ENCODE measurements at places on chromosomes 6 and 20.

DNA sequence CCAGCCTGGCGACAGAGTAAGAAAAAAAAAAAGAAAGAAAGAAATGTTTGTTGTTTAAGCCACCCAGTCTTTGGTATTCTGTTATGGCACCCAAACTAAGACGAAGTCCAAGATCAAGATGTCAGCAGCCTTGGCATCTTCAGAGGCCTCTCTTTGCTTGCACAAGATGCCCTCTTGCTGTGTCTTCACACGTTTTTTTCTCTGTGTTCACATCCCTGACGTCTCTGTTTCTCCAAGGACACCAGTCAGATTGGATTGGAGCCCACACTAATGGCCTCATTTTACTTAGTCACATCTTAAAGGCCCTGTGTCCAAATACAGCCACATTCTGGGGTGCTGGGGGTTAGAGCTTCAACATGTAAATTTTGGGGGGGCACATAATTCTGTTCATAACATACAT lies 380.9 kb downstream of the GJA1 start:
- no peak for DNase-seq

DNA sequence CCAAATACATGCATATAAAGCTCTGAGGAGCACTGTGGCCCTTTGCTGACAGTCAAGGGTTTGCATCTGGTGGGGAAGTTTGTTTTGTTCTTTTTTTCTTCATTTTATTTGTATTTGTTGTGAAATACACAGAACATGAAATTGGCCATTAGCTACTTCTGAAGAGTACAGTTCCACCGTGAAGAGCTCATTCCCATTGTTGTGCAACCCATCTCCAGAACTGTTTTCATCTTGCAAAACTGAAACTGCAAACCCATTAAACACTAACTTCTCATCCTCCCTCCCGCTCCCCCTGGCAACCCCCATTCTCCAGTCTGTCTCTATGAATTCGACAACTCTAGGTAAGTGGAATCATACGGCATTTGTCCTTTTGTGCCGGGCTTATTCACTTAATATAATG lies 231.3 kb downstream of the TFAP2C start:
- no peak for DNase-seq

GRCh38 chr6:132490024-132490423 lies 22.9 kb downstream of the STX7 start:
- no peak for DNase-seq

GRCh38 chr6:119137194-119138072 lies 59.0 kb upstream of the FAM184A start:
- no peak for DNase-seq

GRCh38 chr6:150887978-150888563 lies 22.6 kb downstream of the MTHFD1L start:
- no peak for DNase-seq

- no peak for DNase-seq
These were observed 4.4 kb downstream of the CSNK2A1 start for GRCh38 chr20:539191-539590.

GRCh38 chr6:129667034-129667433 lies 42.9 kb downstream of the ARHGAP18 start:
- DNase-seq, result no peak

DNA sequence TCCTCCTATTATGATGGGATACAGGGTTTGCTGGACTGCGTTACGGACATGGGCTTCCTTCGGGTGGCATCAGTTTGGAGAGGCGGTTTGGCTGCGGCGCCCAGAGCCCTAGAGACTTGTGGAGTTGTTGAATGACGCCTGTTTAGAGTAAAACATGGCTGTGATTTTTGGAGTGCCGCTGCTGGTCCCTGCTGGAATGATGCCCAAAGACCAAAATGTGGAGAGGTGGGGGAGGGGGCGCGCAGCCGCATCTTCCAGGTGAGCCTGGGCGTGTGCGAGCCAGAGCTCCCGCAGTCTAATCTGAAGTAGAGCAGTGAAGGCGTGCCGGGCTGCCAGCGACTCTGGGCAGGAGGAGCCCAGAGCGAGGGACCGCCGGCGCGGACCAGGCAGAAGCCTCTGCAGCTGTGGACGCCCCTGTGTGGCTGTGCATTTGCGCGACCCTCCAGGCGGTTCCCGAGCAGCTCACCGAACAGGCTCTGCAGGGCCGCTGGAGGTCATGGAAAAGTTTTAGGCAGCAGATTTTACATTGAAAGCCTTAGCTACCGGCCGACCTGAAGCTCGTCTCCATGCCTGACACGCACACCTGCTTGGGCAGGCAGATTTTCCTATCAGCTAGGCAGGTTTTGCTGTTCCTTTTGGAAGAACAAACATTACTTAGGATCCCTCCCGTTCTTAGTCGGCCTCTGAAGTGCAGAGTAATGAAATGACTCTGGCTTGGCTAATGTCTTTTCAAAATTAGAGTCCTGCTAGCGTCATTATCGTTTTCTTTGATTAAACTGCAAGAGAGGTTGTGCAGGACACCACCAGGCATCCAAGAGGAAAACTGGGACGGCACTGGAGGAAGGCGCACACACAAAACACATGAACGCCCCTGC lies 298.2 kb downstream of the PHACTR1 start:
- no peak for DNase-seq

DNA sequence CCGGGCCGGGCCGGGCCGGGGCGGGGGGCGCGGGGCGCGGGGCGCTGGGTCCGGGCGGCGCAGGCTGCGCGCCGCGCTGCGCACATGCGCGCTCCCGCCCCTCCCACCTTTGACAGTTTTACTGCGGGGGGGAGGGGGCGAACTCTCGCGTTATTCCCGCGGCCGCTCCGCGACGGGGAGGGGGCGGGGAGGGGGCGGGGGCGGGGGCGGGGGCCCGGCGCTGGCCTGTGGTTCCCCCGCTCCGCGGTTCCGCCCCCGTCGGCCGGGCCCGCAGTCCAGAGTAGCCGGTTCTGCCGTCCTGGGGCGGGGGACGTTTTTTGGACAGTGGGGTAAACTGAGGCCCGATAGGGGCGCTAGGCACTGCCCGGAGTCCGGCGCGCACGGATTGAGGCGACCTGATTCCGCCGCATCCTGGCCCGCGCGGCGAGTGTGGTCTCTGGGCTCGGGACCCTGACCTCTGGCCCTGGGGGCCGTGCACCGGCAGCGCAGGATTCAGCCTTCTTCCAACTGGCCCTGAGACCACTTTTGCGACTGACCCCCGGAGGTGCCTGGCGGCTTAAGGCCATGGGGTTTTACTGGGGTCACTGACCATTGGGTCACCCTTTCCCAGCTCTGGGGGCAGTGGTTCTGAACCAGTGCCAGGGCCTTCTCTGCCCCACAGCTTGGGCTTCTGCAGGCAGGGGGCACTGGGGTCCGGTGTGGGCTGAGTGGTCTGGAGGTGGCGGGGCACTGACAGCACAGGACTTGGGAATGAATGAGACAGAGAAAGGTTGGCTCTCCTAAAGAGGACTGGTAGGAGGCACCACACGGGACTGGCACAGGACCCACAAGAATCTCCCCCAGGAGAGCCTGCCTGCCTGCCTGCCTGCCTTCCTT lies at the start of gene ZNF512B:
Gene ZNF512B (minus strand): TSS at position 93 of the 876 bp plus-strand sequence. CDS start 1,980 bp downstream, outside the sequence.
- peak; percentile 66 for DNase-seq

GRCh38 chr6:11129908-11130565 lies 18.5 kb upstream of the ERVFRD-1 start:
- no peak for DNase-seq

DNA sequence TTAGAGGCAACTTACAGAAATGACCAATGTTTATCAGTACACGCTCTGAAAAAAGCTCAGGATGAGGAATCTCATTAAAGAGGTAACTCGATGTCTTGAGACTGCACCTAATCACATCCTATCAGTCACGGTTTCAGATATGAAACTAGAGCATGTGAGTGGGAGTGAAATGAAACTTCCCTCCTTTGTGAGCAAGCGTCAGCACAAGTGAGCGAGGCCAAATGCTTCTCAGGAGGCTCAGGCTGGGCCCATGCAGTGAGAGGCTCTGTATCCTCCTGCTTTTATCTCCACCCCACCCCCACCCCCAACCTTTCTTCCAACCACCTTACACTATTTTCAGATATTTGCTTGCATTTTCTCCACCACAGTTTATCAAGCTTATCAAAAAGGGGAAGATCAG lies 140.8 kb upstream of the RIMS1 start:
- DNase-seq, result no peak

- DNase-seq, result no peak
These were observed 108.1 kb upstream of the TIAM2 start for GRCh38 chr6:154887051-154887450.

GRCh38 chr6:106630366-106630765 lies 988 bp downstream of the QRSL1 start:
- DNase-seq, result no peak

- no peak for DNase-seq
These were observed 72.4 kb downstream of the TRDN start for GRCh38 chr6:123564361-123564760.

DNA sequence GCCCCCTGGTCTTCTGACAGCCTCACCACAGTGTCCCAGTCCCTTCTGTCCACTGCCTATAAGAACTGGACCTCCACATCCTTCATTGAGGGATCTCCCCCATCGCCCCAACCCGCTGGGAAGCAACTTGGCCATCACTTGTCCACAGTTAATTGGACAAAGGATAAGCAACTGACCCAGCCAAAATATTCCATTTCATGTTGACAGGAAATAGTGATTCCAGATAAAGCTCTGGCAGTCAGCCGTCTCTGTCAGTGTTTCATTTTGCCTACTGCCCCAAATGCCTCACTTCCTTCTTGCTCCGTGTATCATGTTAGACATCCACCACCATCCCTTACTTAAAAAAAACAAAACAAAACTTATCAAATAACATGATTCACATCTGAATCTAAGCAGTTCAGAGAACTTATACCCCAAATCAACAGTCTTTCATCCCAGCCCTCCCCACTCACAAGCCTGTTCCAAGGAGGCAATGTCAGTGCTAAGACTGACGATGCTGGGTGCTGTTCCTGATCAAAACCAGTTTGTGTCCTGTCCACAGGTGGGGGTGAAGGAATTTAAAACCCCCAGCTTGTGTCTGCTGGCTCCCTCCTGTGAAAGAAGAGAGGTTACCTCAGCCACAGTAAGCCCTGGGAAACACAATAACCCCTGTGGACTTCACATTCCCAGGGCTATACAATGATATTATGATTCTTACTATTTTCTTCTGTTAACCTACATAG lies 162.5 kb downstream of the WDR27 start:
- no peak for DNase-seq

- DNase-seq, result no peak
These were observed 378.7 kb downstream of the ZFAND3 start for GRCh38 chr6:38198219-38198618.

DNA sequence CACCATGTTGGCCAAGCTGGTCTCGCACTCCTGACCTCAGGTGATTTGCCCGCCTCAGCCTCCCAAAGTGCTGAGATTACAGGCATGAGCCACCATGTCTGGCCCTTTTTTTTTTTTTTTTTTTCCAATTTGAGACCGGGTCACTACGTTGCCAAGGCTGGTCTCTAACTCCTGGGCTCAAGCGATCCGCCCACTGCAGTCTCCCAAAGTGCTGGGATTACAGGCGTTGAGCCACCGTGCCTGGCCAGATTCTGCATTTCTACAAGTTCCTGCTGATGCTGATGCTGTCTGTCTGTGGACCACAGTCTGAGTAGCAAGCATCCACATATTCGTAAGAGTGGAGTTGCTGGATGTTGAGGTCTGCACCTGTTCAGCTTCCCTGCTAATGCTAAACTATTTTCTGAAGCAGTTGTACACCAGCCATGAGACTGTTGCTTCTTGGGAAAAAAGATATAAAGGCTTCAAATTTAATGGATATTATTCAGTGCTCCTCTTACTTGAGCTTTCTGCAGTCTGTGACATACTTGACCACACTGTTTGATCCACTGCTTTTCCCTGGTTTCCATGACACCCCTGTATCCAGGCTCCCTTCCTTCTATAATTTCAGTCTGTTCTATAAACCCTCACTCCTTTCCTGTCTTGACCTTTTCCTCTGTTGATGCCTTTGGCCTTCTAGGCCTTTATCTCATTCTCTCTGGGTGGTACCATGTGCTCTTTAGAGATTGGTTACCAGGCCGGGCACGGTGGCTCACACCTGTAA lies 10.1 kb upstream of the ZBTB12 start:
- no peak for DNase-seq

GRCh38 chr6:151811081-151811480 lies 3.6 kb downstream of the ESR1 start:
- DNase-seq, result no peak

- no peak for DNase-seq
These were observed 277.0 kb upstream of the PTCHD4 start for GRCh38 chr6:48388044-48388443.

DNA sequence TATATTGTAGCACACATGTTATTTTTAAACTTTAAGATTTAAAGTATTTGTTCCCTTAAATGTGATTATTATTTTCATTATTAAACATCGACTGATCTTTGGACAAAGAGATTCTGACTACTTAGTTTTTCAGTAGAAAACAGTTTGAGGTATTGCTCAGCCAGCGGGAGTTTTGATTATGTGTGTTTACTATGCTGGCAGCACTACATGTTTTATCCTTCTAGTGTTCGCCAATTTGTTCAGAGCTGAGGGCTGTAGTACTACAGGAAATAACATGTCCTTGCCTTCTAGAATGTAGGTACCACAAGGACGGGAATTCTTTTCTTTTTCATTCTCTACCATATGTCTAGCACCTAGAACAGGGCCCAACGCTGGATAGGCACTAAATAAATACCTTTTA lies 11.1 kb upstream of the LCA5 start:
- DNase-seq, result no peak

- no peak for DNase-seq
These were observed 16.1 kb downstream of the ZC2HC1B start for GRCh38 chr6:143880412-143880811.

DNA sequence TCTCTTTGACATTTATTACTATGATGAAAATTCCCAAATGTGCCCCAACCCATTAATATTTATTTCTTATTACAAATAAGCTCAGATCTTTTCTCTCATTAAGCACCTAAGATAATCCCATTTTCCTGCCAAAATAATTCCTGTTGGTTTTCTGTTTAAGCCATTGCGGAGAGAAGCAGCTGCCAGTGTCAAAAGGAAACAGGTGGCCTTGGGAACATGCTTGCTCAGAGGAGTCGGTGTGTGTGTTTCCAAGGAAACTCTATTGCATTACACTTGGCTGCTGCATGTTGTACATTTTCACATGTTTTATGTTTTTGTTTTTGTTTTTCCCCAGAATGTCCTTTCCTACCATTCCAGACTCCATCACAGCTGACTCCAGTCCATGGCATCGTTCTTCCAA lies 56.4 kb downstream of the CD24 start:
- DNase-seq, result no peak

- no peak for DNase-seq
These were observed 10.4 kb downstream of the CD24 start for GRCh38 chr6:106964099-106964498.

- DNase-seq, result no peak
These were observed 617.2 kb upstream of the ID4 start for GRCh38 chr6:19219931-19220330.
